ENCODE measurements at places on chromosomes 1 and 21.

DNA sequence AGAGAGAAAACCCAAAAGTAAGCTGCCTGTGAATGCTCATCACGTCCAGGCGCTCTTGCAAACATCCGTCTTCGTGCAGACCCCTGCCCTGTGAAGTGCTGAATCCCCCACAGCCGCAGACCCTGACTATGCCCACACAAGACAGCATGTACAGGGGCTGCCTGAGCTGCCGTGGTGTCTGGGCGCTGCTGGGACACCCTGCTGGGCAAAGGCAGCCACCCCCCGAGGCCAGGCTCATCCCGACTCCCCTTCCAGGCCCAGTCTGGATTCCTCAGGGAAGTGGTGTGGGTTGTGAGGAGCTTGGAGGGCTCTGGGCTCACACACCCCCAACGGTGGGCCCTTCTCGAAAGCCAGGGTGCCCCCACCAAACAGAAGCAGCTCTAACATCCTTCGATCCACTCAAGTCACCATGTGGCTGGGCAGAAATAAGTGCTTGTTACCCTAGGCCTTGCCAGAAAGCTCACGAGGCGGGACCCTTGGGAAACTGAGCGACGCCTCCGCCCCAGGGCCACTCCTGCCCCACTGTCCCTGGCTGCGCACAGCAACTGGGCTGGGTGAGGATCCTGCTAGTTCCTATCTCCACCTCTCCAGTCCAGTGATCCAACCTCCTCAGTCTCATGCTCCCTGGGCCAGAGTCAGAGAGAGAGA, 4.8 kb upstream of the WNT9A start:
- DNase-seq = no peak

DNA sequence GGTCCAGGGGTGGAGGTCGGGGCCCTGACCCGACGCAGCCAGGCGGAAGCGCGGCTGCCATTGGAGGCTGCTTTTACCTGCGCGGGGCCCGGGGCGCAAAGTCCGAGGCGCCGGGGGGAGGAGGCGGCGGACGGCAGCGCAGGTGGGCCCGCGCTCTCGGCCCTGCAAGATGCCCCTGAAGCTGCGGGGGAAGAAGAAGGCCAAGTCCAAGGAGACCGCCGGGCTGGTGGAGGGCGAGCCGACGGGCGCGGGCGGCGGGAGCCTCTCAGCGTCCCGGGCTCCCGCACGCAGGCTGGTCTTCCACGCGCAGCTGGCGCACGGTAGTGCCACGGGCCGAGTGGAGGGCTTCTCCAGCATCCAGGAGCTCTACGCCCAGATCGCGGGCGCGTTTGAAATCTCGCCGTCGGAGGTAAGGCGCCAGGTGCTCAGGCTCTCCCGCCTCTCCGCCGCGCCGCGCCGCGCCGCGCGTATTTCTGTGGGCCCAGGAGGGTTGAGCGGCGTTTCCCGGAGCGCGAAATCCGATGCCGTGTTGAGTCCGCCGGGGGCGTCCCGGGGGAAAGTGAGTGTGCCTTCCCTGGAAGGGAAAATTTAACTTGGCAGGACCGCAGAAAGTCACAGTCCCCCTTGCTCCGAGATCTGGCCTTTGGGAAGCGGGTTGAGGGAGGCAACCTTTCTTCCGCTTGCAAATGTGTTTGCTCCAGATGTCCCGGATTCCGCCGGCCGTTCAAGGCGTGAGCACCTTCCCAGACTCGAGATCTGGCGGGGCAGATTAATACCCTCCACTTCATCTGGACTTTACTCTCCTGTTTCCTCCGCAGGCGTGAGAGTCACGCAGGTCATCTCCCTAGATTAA, at the start of gene GIPC2:
Gene GIPC2 (plus strand): TSS at position 41 of the 853 bp plus-strand sequence. CDS start 129 bp downstream, at position 170.
- no peak for DNase-seq

- DNase-seq = no peak
These were observed 49.0 kb downstream of the OBSCN start for GRCh38 chr1:228256626-228257375.

DNA sequence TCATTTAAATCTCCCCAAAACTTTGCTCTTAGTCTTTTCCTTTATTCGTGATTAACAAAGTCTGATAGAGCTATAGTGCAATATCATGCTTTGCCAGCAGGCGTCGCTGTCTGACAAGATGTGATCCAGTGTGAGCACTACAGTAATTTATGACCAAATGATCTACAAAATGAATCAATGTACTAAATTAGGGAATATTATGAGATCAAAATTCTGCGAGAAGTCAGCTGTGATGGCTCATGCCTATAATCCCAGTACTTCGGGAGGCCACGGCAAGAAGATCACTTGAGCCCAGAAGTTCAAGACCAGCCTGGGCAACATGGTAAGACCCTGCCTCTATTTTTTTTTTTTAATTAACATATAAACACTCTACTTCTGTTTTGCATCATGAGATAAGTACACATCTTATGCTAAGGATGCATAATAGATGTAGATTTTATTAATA, 3.6 kb upstream of the SPSB1 start:
- DNase-seq = peak; percentile 87

- no peak for DNase-seq
These were observed 33.7 kb upstream of the PARP1 start for GRCh38 chr1:226441629-226442028.

- peak; percentile 35 for DNase-seq
These were observed 59.5 kb downstream of the RHOU start for GRCh38 chr1:228794810-228795209.

Measured in stimulated activated CD4-positive, alpha-beta T cell treated with anti-CD3 and anti-CD28 coated beads, TNF-alpha, amount 100 ng/mL, for 24 hours (primary cell).